ENCODE measurements at places on chromosomes 12 and 14. TPM values are rescaled to one million over a fixed set of nuclear protein-coding genes. Genes with fewer than 3 reads are reported as not detected.

The FGD4 gene
- 7.7 TPM for total RNA-seq

The TCL1B gene
- total RNA-seq: not detected

The GPR132 gene
- 0.10 TPM for total RNA-seq

The BIN2 gene
- total RNA-seq: 0.22 TPM

The TAS2R43 gene
- not detected for total RNA-seq

The OR2AP1 gene
- total RNA-seq: not detected

The ATP2B1 gene
- 62.4 TPM for total RNA-seq

The CCDC196 gene
- not detected for total RNA-seq

The ESR2 gene
- total RNA-seq: 0.32 TPM

The KRT81 gene
- 0.84 TPM for total RNA-seq

The SERPINA12 gene
- not detected for total RNA-seq

The DIP2B gene
- 32.3 TPM for total RNA-seq

The IFNG-AS1 gene
- total RNA-seq: not detected

- no peak for DNase-seq
Measured at GRCh38 chr12:111340231-111340630, 28.7 kb downstream of the PHETA1 start.

DNA sequence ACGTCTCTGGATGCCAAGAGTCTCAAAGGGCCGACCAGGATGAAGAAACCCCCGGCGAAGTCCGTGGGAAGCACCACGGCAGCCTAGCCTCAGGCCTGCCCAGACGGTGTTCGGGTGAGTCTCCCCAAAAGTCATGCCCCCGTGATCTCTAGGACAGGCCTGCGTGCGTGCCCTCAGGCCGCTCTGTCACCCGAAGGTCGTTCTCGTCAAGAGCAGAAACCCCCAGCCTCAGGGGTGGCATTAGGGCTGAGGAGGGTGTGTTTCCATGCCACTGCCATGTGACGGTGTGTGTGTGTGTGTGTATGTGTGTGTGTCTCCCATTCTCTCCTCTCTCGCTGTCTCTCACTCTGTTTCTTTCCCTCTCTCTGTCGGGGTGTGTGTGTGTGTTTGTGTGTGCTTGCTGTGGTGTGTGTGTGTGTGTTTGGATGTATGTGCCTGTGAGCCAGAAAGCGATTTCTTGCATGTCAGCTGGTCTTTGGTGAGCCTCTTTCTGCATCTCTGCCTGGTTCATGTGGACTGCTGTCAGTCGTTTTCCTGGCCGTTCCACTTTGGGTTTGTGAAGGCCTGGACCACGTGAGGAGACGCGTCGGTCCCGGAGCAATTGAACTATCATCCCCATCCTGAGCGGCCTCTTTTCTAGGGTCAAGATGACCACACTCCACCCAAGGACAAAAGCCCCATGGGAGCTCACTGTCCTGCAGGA is 772.5 kb upstream of the ALG10B start:
- DNase-seq: no peak

- no peak for DNase-seq
Measured at GRCh38 chr12:20398686-20399085, 30.3 kb downstream of the PDE3A start.

- DNase-seq: no peak
Measured at GRCh38 chr12:113221997-113222729, 899 bp downstream of the TPCN1 start.

GRCh38 chr14:101186544-101186943 is 283.0 kb upstream of the RTL1 start:
- DNase-seq: no peak

- no peak for DNase-seq
Measured at GRCh38 chr14:72783741-72784140, 110.2 kb downstream of the DPF3 start.

GRCh38 chr12:54217774-54218241 is 29.0 kb upstream of the SMUG1 start:
- DNase-seq: no peak

GRCh38 chr12:95859344-95859816 is 628 bp downstream of the SNRPF start:
- no peak for DNase-seq

DNA sequence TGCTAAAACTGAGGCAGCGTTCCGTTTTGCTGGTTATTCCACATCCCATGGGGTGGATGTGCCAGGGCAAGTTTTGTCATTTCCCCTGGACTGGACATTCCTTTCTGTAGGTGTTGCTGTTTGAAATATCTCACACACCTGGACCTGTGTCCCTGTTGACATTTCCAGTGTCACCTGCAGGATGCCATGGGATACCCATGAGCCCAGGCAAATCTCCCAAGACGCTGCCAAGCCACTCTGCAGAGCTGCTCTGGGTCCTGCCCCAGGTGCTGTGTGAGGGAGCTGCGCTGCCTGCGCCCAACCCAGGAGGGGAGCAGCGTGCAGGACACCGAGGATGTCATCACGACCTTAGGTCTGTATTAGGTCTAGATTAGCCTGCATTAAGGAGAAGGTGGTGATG is 5.2 kb upstream of the PACS2 start:
- DNase-seq: no peak

GRCh38 chr14:98957211-98958047 is 314.6 kb downstream of the BCL11B start:
- DNase-seq: no peak

DNA sequence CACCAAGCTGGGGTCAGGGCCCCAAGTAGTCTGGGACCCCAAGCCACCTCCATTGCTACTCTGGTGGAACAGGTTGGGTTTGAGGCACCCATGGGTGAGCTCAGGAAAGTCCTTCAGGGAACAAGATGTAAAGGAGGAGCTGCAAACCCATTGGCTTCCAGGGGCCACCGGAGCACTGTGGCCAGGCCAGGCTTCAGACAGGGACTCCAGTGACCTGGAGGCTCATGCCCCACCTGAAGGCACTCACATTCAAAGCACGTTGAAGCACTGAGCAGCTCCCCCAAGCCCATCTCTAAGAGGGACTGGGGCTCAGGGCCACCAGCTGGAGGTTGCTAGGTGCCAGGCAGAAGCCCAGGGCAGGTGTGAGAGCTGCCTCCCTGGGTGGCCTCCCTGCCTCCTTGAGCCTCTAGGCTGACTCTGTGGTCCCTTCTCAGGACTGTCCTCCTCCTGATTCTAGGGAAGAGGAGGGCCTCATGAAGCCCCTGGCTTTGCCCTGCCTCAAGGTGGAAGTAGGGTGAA is 49.1 kb downstream of the FAM222A start:
- DNase-seq: no peak

GRCh38 chr12:42705863-42706262 is 116.3 kb upstream of the PRICKLE1 start:
- DNase-seq: no peak

DNA sequence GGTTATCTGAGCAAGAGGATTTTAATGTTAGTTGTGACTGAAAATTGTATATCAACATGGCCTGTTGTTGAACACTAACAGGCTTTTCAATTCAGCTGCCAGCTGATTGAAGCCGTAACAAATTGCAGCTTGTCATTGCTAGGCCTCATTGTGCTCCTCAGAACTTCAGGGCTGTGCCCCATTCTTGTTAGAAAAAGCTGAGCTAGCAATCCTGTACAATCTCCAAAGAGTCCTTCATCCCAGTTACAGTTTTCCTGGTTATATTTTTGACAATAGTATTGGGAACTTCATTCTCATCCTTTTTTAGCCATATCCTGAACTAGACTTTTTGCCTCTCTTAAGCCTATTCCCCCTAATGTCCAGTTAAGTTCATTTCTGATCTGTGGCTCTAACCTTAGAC is 564.1 kb upstream of the ATXN7L3B start:
- no peak for DNase-seq

GRCh38 chr14:101408077-101408831 is 153.0 kb upstream of the DIO3 start:
- no peak for DNase-seq

DNA sequence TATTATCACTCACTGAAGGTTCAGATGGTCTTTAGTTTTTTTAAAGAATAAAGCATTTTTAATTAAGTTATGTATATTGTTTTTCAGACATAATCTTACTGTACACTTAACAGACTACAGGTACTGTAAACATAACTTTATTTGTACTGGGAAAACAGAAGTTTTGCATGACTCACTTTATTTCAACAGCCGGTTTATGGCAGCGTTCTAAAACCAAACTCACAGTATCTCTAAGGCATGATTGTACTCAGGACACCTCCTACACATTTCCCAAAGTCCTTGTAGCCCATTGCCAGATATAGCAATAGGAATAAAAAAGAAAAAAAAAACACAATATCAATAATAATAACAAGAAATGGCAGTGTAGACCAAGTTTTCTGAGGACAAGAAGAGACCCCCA is 1341.4 kb downstream of the FSCB start:
- no peak for DNase-seq

- no peak for DNase-seq
Measured at GRCh38 chr12:110908377-110909152, 11.8 kb downstream of the MYL2 start.

GRCh38 chr12:51937926-51938325 is 13.6 kb upstream of the ACVR1B start:
- no peak for DNase-seq

DNA sequence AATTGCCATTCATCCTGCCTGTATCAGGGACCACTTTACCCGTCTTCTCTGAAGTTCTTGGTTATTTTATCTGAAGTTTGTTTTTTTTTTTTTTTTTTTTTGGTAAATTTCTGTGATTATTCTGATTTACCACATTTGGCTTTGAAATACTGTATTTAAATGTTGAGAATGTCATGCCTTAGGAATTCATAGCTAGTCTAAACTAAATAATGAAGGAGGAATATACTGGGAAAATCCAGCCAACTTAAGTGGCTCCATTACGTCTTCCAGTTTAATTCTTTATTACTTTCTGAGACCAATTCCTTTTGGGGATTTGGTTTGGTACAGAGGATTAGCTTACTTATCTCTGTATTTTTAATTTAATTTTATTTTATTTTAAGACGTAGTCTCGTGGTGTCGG is 60.3 kb upstream of the KCNMB4 start:
- no peak for DNase-seq

DNA sequence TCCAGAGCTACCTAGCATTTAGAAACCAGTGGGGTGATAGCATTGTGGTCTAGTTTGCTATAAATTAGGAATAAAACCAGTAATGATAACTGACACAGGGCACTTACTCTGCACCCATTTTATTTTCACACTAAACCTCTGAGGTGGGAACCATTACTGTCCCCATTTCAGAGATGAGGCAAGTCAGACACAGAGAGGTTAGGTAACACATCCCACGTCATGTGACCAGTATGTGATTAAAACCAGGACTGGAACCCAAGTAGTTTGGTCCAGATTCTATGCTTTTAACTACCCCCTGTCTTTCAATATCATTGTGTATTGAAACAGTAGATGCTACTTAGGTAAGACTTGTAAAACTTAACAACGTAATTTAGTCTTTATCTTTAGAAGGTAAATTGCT is 110.2 kb downstream of the PLXNC1 start:
- DNase-seq: no peak

- DNase-seq: no peak
Measured at GRCh38 chr12:125187148-125187745, 122.0 kb downstream of the AACS start.

DNA sequence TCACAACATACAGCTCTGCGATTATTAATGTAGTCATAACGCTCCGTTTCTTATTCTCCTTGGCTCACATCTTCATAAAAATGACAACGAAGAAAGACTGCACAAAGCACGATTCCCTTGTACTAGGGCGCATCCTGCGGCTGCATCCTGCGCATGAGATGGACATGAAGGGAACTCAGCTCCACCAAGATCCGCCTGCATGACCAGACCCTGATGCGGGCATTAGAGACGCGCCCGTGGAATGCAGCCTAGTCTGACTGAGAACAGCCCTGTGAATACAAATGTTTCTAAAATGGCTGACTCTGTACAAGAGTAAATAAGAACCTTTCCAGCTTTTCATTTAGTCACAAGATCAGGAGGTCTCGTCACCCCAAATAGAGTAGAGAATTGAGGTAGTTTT is 422.2 kb downstream of the NOVA1 start:
- no peak for DNase-seq

DNA sequence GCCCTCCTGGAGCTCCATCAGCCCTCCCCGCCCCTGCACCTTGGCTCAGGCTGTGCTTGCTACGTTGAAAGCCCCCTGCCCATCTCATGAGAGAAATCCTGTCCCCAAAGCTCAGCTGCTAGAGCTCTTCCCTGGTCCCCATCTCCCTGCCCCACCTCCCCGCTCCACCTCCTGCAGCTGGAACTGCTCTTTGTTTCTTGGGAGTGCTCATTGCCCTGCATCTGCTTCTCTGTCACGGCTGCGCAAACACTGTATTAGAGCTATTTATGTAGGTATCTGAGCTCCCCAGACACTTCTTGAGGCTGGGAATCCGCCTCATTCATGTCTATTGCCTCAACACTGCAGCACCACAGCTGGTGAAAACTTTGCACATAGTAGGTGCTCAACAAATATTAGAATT is 32.8 kb upstream of the PRIMA1 start:
- no peak for DNase-seq

DNA sequence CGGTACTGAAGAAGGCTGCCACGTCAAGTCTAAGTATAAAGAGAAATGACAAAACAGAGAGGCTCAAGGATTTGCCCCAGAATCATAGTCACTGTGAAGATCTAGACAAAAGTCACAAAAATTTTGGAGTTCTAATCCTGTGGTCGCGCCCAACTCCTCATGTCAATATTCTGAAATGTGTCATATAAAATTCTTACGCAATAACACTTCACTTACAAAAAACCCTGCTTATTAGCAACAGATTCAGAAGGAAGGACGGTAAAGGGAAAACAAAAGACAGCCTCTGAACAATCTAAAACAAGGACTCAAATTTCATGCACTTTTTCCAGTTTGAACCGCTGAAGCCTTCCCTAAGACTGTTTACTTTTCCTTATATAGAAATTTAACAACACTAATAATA is 94.7 kb downstream of the TSPAN8 start:
- no peak for DNase-seq

- no peak for DNase-seq
Measured at GRCh38 chr12:65532162-65532561, 253.7 kb downstream of the MSRB3 start.
